ENCODE measurements at places on chromosomes 12 and 14.

DNA sequence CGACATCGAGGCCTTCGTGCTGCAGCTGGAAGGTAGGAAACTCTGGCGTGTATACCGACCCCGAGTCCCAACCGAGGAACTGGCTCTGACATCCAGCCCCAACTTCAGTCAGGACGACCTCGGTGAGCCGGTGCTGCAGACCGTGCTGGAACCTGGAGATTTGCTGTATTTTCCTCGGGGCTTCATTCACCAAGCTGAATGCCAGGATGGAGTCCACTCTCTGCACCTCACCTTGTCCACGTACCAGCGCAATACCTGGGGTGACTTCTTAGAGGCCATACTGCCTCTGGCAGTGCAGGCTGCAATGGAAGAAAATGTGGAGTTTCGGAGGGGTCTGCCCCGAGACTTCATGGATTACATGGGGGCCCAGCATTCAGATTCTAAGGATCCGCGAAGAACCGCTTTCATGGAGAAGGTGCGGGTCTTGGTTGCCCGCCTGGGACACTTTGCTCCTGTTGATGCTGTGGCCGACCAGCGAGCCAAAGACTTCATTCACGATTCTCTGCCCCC, 1.4 kb downstream of the RIOX1 start:
- no peak for DNase-seq

- DNase-seq, result no peak
These were observed 39.7 kb downstream of the FMNL3 start for GRCh38 chr12:49667325-49668090.

GRCh38 chr14:105375635-105376057, 22.7 kb upstream of the TEX22 start:
- peak; percentile 8 for DNase-seq

- DNase-seq, result peak; percentile 77
These were observed 184.4 kb downstream of the ITPR2 start for GRCh38 chr12:26648584-26648983.

- no peak for DNase-seq
These were observed 482.8 kb upstream of the TBX3 start for GRCh38 chr12:115166698-115167315.

- DNase-seq, result no peak
These were observed 70.0 kb downstream of the SLC38A6 start for GRCh38 chr14:61051051-61051450.

- no peak for DNase-seq
These were observed 23.6 kb downstream of the SAMD4A start for GRCh38 chr14:54590481-54590880.

DNA sequence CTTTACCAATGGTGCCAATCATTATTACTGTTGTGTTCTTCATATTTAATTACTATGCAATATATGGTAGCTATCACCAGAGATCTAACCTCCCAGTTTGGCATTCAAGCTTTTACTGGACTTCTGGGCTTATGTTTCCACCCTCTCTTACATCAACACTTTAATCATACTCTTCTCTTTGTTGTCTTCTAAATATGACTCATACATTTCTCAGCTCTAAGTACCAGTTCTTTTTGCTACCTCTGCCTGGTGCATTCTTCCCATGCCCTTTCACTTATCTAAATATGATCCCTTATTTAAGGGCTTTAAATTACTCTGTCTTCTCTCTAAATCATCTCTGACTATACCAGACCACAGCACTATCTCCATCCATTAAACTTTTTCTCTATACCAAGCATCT, 246.1 kb upstream of the CCDC196 start:
- DNase-seq, result no peak

DNA sequence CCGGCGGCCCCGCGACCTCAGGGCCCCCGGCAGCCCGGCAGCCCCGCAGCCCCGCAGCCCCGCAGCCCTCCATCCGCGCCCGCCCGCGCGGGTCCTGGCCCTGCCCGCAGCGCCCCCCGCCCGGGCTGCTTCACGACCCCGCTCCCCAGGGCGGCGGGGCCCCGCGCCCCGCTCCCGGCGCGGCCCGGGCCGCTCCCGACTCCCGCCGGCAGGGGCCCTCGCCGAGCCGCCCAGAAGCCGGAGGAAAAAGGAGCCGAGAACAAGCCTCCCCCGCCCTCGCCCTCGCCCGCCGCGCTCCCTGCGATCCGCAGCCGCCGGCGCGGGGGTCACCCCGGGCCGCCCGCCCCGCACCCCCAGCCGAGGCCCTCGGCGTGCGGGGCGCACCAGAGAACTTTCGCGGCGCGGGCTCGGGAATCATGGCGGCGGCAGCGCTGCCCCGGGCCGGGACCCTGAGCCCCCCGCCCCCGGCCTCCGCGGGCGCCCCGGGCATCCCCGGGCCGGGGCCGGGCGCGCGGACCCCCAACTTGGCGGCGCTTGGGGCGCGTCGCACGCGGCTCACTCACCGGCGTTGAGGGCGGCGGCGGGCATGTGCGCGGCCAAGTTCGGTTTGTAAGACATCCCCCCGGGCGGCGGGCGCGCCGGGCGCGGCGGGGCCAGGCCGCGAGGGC, 521 bp downstream of the CDK2AP1 start:
- no peak for DNase-seq

DNA sequence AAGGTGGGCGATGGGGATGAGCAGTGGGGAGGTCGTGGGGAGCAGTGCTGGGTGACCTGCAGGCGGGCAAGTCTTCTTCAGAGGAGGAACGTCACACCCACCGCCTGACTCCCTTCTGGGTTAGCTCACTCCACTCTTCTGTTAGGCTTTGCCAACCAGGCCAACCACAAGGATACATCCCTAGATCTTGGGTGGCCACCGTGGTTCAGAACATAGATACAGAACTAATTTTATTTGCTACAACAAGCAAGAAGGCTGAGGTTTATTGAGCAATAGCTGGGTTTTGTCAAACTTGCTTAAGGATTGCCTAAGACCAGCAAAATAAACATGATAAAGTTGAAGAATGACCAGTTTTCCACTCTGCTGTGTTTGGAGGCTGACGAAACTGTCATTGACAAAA, 109.4 kb downstream of the DACT1 start:
- no peak for DNase-seq

- DNase-seq, result no peak
These were observed 74.8 kb upstream of the PRMT8 start for GRCh38 chr12:3416159-3416558.

DNA sequence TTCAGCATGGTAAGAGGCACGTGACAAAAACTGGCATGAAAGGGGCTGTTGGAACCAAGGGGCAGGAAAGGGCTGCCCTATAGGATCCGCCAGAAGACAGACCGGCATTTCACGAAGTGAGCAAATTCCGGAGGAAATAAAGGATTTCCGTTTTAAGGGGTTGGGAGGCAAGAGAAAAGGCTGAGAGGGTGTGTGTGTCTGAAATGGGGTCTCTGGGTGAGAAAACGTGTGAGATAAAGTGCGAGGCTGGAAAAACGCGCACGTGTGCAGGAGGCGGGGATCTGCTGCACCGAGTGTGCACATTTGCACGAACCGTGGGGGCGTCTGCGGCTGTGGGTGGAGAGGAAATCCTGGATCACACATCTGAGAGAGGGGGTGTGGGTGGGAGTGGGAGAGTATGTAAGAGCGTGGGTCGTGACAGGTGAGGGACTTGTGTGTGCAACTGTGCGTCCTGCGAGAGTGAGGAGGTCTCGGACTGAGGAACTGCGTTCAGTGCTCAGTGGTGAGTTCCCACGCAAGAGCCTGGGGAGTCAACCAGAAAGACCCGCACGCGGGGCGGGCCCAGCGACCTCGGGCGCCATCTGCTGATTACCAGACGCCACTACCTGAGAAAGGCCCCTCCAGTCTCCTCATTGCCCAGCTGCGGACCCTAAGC, 37.0 kb upstream of the P2RX7 start:
- peak; percentile 74 for DNase-seq

GRCh38 chr12:22372277-22372837, 37.9 kb upstream of the ST8SIA1 start:
- DNase-seq, result no peak

DNA sequence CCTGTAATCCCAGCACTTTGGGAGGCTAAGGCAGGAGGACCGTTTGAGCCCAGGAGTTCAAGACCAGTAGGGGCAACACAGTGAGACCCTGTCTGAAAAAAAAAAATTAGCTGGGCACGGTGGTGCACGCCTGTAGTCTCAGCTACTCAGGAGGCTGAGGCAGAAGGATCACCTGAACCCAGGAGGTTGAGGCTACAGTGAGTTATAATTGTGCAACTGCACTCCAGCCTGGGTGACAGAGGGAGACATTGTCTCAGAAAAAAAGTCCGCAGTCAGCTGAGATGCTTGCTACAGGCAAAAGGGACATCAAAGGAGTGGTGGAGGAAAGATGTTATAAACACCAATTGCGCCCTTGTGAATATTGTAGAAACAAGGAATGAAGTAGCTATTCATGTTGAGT, 77.8 kb downstream of the NDUFA12 start:
- DNase-seq, result no peak
